Stimulated activated CD4-positive, alpha-beta T cell treated with anti-CD3 and anti-CD28 coated beads, Interleukin-1b, Interleukin-23, amount 100 ng/mL, for 4 hours (primary cell): ENCODE measurements at places on chromosomes 7 and 10.

DNA sequence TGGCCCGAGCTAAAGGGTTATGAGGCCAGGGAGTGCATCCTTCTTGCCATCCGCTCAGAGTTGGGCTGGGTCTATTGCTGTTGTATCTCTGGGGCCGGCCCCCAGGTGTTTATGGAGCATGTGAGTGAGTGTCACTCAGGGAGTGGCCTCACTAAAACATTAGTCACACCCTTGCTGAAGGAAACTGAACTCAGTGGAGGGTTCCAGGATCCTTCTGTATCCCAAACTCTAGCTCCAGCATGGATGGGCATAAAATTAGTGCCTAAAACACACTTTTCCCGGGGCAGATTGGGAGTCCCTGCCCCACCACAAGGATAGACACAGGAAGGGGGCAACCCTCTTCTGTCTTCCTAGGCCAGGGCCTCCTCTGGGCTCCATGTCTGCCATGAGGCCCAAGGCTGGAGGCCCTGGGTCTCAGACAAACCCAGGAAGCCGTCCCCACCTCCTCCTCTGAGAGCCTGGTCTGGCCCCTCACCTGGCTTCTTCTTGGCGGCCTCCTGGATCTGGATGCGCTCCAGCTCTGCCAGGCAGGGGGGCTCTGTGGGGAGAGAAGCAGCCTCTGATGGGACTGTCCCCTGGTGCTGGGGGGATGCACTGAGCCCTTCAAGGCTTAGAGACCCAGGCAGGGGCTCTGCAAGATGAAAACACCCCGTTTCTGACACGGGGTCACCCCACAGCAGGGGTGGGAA is 24.5 kb downstream of the SPOCK2 start:
- DNase-seq, result no peak

DNA sequence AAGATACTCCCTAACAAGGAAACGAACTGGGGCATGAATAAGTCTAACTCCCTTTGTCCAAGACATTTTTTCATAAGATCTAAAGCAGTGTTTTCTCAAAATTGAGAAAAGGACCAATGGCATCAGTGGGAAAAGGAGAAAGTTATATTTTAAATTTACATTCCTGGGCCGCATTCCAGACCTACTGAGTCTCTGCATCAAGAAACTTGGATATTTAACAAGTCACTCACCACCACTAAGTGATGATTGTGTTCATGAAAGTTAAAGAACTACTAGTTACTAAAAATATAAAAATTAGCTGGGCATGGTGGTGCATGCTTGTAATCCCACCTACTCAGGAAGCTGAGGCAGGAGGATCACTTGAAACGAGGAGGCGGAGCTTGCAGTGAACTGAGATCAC is 149.6 kb upstream of the MEOX2 start:
- no peak for DNase-seq

DNA sequence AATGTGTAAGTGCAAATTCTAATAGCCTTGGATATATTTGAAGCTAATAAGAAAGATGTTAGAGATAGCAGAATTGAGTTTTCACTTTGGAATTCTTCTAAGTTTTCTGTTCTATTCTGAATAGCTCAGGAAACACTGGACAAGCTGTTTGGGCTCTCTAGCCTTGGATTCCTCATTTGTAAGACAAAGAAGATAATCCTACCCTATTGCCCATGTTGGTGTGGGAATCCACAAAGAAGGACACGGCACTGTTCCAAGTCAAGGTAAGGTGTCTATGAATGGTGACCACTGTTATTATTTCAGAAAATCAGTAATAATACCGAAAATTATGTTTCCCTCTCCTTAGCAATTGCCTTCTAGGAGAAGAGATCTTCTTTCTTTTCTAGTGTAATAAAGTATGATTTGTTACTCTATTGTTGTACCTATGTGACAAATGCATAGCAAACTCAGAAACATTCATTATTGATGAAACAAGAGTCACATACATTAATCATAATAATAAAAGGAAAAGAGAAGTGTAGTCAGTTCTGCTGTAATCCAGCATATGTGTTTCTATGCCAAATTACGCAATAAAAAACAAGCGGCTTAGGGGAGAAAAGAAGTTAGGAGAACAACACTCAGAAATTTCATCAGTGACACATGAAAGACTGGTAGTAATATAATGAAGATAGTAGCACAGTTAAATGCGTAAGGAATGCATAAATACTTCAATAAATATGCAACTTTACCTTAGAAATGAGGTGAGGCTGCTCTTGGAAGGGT is 1012.3 kb upstream of the PHF14 start:
- no peak for DNase-seq

DNA sequence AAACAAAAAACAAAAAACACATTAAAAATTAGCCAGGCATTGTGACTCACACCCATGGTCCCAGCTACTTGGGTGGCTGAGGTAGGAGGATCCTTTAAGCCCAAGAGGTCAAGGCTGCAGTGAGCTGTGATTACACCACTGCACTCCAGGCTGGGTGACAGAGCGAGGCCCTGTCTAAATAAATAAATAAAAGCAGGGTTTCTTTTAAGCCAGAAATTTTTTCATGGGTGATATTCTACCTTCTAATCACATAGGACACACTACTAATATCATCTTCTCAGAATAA is 14.2 kb upstream of the SVIL start:
- DNase-seq, result no peak

DNA sequence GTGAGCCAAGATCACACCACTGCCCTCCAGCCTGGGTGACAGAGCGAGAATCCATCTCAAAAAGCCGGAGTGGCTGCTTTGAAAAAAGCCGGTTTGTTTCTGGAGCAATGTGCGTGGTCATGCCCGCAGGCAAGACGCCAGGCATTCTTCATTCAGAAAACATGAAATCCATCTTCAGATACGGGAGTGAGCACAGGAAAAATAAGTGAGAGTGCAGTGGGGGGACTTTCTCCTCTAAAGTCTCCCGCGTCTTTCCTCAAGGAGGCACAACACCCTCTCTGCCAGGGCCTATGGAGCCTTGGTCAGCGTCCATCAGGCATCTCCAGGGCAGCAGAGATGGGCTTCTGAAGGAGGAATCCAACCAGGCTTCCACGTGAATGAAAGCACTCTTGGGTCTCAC is 62.3 kb upstream of the DGKI start:
- no peak for DNase-seq

DNA sequence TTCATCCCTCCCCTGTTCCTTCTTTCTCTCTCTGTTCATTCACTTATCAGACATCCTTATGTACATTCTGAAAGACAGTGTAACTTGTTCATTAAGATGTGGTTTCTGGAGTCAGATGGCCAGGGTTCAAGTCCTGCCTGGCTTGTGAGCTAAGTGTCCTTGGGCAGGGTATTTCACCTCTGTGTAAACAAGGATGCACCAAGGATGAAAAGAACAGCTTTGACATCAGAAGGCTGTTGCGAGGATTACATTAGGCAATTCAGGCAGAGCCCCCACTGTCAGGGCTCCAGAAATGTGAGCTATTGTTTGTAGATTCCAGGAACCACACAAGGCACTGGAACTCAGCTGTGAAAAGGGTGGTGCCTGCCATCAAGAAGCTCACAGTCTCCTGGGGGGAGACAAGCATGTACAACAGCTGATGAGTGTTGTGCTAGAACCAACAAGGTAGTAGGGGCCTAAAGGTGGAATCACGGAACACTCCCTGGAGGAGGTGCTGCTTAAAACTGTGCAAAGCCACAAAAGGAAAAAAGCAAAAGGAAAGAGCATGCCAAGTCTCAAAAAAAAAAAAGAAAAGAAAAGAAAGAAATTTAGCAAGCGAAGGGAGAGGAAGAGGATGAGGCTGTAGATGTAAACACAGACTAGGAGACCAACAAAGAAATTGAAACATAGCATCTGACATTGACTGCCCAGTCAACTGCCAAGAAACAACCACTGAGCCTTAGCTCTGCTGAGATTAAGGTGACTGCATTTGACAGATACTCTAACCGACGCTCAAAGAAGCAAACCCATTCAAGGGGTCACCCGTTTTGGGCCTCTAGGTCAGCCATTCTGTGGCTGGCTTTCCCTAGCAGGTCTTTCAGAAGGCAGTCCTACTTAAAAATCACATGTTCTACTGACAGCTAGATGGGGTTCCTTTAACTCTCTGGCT is 12.5 kb downstream of the PDLIM1 start:
- DNase-seq, result no peak

DNA sequence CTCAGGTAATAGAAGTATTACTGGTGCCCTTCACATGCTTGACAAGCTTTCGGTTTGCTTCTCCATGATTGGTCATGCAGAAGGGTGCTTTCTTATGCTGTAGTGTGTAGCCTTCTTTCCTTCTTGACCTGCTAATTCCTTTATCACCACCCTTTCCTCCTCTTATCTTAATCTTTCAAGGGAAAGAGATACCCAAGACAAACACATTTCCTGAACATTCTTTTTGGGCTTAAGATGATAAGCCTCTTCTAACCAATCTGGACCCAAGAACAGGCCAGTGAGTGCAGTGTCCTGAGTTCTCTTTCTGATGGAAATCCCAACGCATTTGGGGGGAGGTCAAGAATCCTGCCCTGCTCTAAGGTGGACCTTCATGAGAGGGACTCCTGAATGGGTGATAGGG is 33.8 kb downstream of the BMPER start:
- DNase-seq, result no peak
